Fibroblast of skin of scalp (primary cell): ENCODE measurements at places on chromosomes 11 and 22.
A peak's percentile ranks its signal among the peaks of the same experiment; 100 is the strongest.

- no peak for DNase-seq
Measured at GRCh38 chr11:2521081-2521732, 76.4 kb downstream of the KCNQ1 start.

GRCh38 chr11:45411228-45411946 lies 125.2 kb upstream of the SYT13 start:
- DNase-seq = peak; percentile 68

- peak; percentile 97 for DNase-seq
Measured at GRCh38 chr22:36331306-36331911, 56.4 kb downstream of the MYH9 start.

- no peak for DNase-seq
Measured at GRCh38 chr11:113345978-113346377, 31.6 kb downstream of the TTC12 start.

GRCh38 chr22:43883012-43883661 lies 8.7 kb downstream of the PNPLA5 start:
- DNase-seq = peak; percentile 65

DNA sequence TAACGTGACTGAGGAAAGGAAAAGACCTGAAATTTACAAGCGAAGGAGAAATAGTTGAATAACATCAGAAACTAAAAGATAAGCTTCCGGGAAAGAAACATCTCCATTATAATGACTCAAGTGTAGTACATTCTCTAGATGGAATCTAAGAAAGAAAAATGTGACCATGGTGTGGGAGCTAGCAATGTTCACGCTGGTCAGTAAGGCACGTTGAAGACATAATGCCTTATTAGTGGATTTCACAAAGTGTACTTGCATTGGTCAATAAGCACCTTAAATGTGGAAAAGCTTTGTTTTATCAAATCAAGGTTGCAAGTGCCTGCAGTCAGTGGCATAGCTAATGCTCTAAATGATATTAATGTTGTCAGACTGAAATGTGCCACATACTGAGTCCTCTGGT lies 2.8 kb upstream of the LARGE1 start:
- peak; percentile 19 for DNase-seq

DNA sequence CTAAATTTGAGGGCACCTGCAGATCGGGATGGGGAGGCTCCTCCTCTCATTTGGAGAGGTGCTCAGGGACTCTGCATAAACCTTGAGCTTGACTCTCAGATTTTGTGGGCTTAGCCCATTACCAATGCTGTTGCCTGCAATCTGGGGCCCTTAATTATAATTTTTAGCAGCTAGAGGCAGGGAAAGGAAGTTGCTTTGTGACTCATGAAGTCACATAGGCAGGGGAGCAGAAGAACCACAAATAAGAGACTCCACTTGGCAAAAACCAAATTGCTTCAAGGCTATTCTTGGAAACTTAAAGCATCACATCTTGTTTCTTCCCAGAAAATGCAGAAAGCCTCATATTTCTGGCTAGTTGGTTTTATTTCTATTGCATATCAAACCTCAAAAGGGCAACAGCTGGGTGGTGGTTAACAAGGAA lies 46.9 kb downstream of the MICAL2 start:
- peak; percentile 82 for DNase-seq

- DNase-seq = peak; percentile 60
Measured at GRCh38 chr11:58057481-58057880, 26.7 kb downstream of the OR6Q1 start.

- DNase-seq = no peak
Measured at GRCh38 chr11:64564419-64564818, 26.6 kb upstream of the SLC22A12 start.

- no peak for DNase-seq
Measured at GRCh38 chr11:105861225-105861624, 160.8 kb downstream of the MSANTD4 start.

GRCh38 chr11:124078591-124078990 lies 36.7 kb upstream of the VWA5A start:
- DNase-seq = no peak

DNA sequence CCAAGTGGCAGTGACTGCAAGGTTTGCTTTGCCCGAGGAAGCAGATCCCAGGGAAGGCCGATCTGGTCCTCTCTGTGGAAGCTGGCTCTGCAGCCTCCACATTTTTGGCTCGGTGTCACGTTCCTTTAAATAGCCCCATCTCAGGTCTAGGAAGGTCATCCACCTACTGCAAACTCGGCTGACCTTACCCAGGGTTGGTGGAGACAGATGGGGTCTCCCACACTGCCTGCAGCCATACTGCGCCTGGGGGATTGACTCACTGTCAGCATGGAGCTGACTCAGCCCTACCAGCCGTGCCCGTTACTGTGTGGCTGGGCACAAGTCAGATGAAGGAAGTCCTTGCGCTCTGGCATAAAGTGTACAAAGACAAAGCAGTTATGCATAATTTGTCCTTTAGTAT lies 16.9 kb downstream of the CDPF1 start:
- peak; percentile 60 for DNase-seq

DNA sequence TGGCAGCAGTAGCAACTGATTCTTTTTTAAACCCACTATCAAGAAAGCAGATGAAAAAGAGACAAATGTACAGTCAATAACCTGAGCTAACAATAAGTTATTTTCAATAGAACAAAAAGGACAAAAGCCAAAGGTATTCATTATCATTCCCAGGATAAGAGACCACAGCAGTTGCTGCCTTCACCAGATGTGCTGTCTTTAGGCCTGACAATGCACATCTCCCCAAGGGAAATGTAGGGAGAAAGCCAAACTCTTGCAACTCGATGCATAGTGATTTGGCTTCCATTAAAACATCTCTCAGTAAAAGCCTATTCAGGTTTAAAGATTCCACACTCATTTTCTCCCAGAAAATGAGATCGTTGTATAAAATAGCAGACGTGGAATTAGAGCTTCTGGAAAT lies 210.7 kb downstream of the METTL15 start:
- no peak for DNase-seq

GRCh38 chr22:45740236-45740635 lies 68.6 kb downstream of the ATXN10 start:
- DNase-seq = no peak

GRCh38 chr11:63765688-63766241 lies 2.8 kb downstream of the ZFTA start:
- DNase-seq = no peak

DNA sequence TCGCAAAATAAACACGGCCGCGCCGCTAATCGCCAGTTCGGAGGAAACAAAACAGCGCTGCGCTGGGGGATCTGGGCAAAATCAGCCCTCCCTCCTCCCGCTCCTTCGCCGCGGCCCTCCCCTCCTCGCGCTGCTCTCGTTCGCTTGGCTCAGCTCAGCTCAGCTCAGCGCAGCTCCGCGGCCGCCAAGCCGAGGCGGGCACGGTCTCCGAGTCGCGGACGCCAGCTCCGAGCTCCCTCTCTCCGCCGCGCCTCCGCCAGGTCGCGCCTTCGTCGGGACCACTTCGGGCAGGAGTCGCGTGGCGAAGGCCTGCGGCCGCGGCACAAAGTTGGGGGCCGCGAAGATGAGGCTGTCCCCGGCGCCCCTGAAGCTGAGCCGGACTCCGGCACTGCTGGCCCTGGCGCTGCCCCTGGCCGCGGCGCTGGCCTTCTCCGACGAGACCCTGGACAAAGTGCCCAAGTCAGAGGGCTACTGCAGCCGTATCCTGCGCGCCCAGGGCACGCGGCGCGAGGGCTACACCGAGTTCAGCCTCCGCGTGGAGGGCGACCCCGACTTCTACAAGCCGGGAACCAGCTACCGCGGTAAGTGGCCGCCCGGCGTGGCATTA lies at the start of gene SPON1:
Gene SPON1 (plus strand): TSS at position 162 of the 607 bp plus-strand sequence. CDS start 182 bp downstream, at position 344.
- peak; percentile 26 for DNase-seq

DNA sequence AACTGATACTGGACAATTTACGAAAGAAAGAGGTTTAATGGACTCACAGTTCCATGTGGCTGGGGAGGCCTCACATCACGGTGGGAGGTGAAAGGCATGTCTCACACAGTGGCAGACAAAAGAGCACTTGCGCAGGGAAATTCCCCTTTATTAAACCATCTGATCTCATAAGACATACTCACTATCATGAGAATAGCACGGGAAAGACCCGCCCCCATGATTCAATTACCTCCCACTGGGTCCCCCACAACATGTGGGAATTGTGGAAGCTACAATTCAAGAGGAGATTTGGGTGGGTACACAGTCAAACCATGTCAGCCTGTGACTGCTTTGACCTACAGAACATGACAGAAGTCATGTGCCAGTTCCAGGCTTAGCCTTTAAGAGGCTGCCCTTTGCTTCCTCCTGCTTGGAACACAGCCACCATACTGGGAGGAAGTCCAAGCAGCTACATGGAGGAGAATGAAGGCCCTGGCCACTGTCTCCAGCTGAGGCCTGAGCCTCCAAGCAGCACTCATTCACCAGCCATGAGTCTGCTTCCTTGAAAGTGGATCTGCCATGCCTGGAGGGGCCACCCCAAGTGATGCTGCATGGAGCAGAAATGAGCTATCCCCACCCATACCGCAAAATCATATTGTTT lies 10.9 kb upstream of the GAL start:
- DNase-seq = no peak

DNA sequence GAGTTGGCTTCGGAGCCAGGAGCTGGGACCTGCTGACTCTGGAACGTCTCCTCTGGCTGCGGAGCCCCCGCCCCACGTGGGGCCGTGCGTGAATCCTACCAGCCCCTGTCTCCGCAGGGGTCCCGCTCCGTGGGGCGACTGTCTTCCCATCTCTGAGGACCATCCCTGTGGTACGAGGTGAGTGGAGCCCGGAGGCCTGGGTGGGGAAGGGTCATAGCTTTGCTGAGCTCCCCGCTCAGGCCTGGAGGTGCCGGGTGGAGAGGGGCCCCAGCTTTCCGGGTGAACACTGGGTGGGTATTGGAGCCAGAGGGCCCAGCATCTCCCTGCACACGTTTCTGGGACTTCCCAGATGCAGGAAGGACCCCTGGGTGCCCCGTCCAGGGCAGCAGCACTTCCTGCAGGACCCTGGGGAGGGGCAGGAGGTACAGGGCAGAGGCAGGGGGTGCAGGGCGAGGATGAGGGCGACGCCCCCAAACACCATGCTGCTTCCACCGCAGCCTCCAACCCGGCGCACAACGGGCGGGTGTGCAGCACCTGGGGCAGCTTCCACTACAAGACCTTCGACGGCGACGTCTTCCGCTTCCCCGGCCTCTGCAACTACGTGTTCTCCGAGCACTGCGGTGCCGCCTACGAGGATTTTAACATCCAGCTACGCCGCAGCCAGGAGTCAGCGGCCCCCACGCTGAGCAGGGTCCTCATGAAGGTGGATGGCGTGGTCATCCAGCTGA lies 3.8 kb downstream of the MUC5AC start:
- no peak for DNase-seq

- DNase-seq = peak; percentile 63
Measured at GRCh38 chr11:120061761-120062560, 76.0 kb downstream of the TRIM29 start.

- no peak for DNase-seq
Measured at GRCh38 chr11:129973068-129973467, 29.6 kb downstream of the PRDM10 start.

GRCh38 chr11:92410526-92410925 lies 185.9 kb downstream of the FAT3 start:
- DNase-seq = no peak

DNA sequence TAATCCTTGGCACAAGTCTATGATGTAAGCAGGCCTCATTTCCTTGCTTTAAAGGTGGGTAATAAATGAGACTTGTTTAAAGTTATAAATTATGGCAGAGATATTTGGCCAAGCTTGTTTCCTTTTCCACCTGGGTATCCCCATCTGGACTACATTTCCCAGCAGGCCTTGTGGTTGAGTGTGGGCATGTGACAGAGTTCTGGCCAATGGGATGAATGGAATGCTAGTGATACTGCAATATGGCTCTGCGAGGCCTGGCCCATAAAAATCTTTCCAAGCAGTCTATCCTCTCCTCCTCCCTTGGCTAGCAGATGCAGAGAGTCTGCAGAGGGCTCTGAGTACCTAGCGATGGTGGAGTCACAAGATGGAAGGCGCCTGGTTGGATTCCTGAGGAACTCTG lies 102.5 kb downstream of the TIMP3 start:
- DNase-seq = peak; percentile 41

GRCh38 chr11:82714346-82715174 lies 19.1 kb downstream of the FAM181B start:
- no peak for DNase-seq

DNA sequence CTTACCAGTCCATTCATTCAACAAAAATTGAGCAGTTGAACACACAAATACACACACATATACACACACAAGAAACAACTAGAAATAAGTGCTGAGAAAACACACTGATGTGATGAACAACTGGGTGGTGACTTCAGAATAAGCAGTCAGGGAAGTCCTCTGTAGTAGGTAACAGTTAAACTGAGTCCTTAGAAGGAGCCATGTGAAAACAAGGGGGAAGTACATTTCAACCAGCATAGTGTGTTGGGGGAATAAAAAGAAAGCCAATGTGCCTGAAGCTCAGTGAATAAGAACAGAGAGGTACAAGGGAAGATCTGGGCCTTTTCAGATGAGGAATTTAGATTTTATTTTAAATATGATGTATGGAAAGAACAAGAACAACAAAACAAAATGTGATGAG lies 6.8 kb upstream of the TMEM123 start:
- DNase-seq = no peak

- DNase-seq = no peak
Measured at GRCh38 chr11:3882655-3883054, 27.2 kb downstream of the STIM1 start.

GRCh38 chr11:31237819-31238760 lies 131.4 kb downstream of the DCDC1 start:
- peak; percentile 35 for DNase-seq

- DNase-seq = no peak
Measured at GRCh38 chr11:122649116-122649515, 6.4 kb upstream of the UBASH3B start.

- DNase-seq = no peak
Measured at GRCh38 chr11:61948505-61948904, 1.6 kb upstream of the BEST1 start.

- DNase-seq = peak; percentile 99
Measured at GRCh38 chr11:35214792-35215193, 75.8 kb downstream of the CD44 start.

GRCh38 chr11:97656356-97656755 lies 1266.5 kb downstream of the JRKL start:
- no peak for DNase-seq

DNA sequence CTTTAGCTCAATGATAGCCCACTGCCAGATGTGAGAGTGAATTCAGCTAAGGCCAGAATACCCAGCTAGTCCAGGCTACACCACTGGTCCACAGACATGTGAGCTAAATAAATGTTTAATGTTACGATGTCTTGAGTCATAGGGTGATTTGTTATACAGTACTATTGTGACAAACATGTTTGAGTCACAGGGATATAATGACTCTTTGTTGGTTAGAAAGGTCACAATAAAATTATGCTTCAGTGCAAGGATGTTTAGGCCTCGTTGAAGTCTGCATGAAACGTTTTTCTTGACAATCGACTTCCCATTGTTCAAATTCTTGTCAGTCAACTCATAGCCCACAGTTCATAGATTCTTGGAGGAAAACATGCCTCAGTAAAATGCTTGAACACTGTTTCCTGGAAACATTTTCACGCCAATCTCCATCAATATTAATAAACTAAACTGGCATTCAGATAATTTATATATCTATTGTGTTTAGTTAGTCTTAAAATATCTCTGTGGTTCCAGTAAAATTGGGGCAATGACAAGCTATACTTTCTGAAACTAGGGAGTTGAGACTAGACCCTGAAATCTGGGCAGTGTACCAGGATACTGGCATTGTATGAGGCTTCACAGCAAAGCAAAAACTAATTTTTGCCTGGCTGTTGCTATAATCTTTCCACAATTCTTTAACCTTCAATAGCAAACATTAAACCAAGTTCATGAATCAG lies 650.8 kb upstream of the KIRREL3 start:
- DNase-seq = peak; percentile 71
